ENCODE measurements at places on chromosomes 3 and 15. TPM values are rescaled to one million over a fixed set of nuclear protein-coding genes. Genes with fewer than 3 reads are reported as not detected.
A peak's percentile ranks its signal among the peaks of the same experiment; 100 is the strongest.

GRCh38 chr15:58710701-58711100, 38.8 kb downstream of the ADAM10 start:
- DNase-seq, result no peak

DNA sequence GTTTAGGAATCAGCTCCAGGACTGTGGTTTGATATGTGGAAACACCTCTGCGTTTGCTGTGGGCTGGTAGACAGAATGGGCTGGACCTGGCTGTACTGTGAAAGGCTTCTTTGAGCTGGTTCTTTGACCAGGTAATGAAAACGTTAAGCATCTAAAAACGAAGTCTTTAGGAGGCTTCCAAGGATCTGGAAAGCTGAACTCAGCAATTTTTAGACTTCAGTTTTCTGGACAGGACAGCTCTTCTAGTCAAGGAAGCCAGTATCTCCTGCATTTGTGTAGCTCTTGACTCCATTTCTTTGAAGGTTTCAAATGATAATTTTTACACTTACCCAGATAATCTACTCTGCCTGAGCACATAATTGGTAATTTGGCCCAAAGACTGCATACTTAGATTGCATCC, 25.5 kb downstream of the MAP2K1 start:
- DNase-seq, result no peak

DNA sequence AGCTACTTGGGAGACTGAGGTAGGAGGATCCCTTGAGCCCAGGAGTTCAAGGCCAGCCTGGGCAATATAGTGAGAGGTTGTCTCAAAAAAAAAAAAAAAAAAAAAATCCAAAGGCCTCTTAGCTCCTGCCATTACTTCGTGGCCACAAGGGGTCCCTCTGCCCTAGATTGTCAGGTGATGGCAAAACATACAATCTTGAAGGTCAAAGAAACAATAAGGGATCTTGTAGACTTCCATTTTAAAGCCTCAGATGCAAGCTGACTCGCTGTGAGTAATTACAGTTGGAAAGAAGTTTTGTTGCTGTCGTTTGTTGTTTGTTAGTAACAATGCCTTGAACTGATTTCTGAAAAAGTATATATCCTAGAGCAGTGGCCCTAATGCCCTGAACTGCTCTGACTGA, 55.9 kb upstream of the PLCL2 start:
- DNase-seq, result peak; percentile 59

DNA sequence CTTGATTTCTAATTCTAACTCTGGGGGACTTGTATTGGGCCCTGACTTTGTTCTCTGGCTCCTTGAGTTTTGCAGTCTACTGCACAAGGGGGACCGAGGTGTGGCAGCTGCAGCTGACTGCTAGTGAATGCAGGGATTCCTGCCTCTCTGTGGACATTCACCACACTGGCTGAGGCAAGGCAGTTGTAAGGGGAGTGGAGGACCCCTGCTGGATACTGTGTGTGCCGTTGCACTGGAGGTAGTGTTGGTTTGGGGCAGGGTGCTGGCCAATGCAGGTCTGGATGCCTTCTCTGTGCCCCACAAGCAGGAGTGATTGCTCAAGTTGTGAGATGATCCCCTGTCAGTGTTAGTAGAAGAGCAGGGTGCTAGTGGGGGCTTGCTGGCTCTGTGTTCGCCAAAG, 626.1 kb downstream of the SQOR start:
- no peak for DNase-seq

DNA sequence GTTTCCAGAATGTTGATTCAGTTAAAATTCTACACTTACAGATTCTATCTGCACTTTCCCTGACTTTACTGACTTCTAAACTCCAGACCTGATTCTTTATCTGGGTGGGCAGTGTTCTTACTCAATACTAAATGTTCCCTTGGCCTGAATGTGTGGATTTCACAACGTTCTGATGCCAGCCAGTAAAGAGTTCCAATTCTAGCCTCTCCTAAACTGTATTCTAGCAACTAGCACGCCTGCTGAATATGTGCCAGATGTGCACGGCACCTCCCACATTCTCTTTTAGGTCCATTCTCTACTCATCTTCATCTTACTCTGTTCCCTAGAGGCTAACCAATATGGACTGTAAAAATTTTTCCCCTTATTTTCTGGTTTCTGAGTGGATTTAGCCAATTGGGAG, 479.5 kb upstream of the AGTR1 start:
- peak; percentile 45 for DNase-seq

- DNase-seq, result no peak
Measured at GRCh38 chr3:195030791-195031321, 240.1 kb downstream of the XXYLT1 start.

GRCh38 chr3:42053476-42053875, 37.7 kb upstream of the TRAK1 start:
- no peak for DNase-seq

- DNase-seq, result no peak
Measured at GRCh38 chr15:83928392-83928734, 274.4 kb downstream of the ADAMTSL3 start.

DNA sequence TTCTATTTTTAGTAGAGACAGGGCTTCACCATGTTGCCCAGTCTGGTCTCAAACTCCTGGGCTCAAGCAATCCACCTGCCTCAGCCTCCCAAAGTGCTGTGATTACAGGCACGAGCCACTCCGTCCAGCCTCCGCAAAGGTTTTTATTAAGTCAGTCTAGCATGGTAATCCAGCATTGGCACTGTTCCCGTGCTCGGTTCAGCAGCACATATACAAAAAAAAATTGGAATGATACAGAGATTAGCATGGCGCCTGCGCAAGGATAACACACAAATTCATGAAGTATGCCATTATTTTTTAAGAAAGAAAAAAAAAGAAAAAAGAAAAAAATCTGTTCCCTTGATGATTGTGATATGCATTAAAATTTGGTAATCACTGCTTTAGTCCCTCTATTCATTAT, 8.5 kb downstream of the CKMT1A start:
- DNase-seq, result no peak

- no peak for DNase-seq
Measured at GRCh38 chr15:75182187-75183131, 19.2 kb upstream of the C15orf39 start.

- DNase-seq, result no peak
Measured at GRCh38 chr3:68271145-68271544, 616.7 kb upstream of the SUCLG2 start.

- no peak for DNase-seq
Measured at GRCh38 chr15:64650552-64650951, 124.8 kb downstream of the RBPMS2 start.

DNA sequence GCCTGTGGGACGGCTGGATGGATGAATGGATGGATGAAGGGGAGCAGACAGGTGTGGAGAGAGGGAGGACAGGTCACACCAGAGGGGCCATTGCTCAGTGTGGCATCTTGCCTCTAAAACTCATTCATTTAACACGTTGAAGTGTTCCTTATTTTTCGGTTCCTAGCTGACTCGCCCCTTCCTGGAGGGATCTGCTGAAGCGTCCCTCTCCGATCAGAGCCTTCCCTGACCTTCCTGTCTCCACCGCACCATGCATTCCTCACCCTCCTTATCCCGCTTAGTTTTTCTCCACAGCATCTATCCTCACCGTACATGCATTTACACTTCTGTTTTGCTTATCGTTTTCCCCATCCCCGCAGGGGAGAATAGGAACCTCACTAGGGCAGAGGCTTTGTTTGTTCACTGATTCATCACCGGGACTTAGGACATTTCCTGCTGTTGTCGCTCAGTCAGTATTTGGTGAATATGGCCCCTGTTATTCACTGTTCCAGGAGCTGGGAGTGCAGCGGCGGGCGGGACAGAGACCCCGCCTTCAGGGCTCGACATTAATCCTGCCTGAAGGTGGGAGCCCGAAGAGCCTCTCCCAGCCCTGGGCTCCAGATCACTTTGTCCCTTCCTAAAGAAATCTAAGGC, 32.0 kb downstream of the FOXL2 start:
- DNase-seq, result peak; percentile 57

DNA sequence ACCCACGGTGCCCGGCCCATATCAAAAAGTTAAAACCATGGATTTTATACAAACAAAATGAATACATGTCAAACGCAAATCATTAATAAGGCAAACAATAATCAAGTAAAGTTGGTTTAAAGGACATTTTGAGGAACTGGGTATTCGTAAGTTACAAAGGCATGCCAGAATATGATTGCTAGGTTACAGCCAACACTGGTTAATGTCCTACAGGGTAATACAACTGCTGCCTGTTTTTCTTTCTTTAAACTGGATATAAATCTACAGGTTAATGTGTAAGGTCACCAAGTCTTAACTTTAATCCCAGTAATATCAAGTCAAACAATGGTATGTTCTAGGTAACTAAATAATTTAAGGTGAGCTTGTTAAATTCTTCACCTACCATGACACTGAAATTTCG, 166.1 kb downstream of the PTPRG start:
- no peak for DNase-seq

DNA sequence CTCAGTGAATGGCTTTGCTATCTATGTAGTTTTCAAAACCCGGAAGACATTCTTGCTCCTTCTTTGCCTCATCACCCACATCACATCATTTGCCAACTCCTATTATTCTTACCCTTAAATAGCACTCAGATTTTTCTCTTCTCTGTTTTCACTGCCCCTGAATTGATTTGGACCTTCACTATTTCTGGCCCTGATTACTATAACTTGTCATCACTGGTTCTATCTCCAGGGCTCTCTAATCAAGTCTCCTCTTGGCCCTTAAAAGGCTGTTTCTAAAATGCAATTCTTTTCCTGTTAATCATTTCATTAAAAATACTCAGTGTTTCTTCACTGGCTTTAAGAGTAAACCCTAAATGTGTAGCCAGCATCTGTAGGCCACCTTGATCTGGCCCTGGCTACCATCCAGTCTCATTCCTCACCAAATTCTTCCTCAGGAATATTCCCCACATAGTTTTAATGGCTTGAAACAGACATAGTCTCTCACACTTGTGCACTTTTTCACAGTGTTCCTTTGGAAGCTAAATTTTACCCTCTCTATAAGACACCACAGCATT, 437.1 kb upstream of the CBLB start:
- DNase-seq, result peak; percentile 78

DNA sequence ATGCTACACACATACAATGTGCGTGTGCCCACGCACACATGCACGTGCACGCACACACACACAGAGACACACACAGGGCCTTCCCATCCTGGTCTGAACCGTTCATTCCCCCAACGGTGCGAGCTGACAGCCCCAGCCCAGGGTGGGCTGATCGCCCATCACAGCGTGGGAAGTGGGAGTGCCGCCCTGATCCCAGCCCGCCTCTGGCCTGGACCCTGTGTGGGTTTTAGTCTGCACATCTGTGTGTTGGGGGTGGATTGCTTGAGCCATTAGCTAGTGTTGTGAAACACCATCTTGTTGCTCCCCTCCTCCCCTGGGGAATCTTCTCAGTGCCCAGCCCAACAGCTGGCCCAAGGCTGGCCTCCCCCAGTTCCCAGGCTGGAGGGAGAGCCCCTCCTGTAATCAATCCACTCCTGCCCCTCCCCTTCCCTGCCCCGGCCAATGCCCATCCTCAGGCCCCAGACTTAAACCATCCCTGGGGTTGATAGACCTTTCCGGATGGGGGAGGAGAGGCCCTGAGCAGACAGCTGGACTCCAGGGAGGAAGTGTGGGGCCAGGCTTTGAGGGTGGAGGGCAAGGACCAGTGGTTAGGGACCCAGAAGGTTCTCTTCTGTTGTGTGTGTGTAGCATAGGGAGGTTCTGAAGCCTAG, 8.3 kb downstream of the SEMA3G start:
- peak; percentile 59 for DNase-seq

GRCh38 chr3:170485696-170486095, 67.0 kb downstream of the CLDN11 start:
- no peak for DNase-seq

- no peak for DNase-seq
Measured at GRCh38 chr3:13185737-13186434, 112.7 kb upstream of the IQSEC1 start.

DNA sequence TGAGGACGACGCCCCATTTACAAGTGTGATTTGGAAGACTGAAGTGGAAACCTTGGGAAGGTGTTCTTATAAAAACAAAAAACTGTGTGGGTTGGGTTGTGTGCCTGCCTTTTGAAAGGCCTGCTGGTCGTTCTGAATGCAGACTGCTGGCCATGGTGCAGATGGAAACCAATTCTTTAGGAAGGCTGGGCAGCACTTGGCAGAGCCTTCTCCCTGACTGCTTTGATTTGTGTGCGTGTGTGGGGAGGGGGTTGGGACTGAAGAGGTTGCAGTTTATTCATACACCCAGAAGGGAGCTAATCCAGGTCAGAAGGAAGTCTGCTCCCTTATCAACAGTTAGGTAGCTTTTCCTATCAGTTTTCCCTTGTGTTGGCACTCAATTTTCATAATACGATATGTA, 288.7 kb downstream of the SOX2 start:
- no peak for DNase-seq

DNA sequence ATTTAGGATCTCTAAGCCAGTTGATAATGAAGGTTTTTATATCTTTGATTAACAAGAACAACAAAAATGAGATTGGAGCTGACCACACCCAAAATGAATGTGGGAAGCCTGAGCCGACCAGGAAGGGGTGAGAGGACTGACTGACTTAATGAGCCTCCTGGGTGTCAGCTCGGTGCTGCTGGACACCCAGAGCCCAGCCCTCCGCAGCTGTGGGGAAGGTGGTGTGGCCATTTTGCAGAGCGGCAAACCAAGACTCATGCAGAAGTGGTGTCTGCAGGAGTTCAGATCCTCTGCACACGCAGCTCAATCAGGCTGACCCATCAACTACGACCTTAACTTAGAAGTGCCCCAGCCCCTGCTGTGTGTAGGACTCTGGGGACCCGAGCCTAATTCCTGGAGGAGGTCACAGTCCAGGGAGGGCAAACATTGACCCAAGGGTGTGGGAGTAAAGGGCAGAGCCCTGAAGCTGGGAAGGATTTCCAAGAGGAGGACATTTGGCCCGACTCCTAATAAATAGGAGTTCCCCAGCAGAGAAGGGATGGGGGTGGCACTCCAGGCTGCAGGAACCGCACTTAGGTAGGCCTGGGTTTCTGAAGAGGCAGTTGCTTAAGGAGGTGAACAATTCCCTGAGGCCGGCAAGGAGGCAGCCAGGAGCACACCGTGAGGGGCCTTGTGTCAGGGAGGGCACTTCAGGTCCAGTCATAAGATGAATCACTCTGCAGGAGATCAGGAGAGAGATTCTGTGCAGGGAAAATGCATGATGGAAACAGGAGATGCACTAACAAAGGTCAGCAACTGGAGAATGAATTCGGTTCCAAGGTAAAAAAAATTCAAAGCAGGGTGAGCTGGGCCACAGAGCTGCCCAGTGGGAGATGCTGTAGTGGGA, 197.1 kb upstream of the TPM1 start:
- peak; percentile 16 for DNase-seq

- no peak for DNase-seq
Measured at GRCh38 chr3:148681080-148681479, 16.6 kb upstream of the AGTR1 start.

Gene GRIP2
- total RNA-seq, result 0.90 TPM

Gene DNAH1
- 3.4 TPM for total RNA-seq

Gene LPCAT4
- 19.3 TPM for total RNA-seq

Gene NDUFB5
- 148 TPM for total RNA-seq

Gene CCDC71
- 14.8 TPM for total RNA-seq

Gene GOLGA8O
- 0.09 TPM for total RNA-seq

Gene CMTM6
- total RNA-seq, result 43.1 TPM

Gene CELSR3
- total RNA-seq, result 0.81 TPM

Gene CHRNA7
- 0.18 TPM for total RNA-seq

Gene NRROS
- total RNA-seq, result 2.9 TPM

Gene ZNF662
- 0.74 TPM for total RNA-seq

Gene FANCD2OS
- total RNA-seq, result not detected

Gene C3orf33
- total RNA-seq, result 5.7 TPM

Gene SRP14
- total RNA-seq, result 135 TPM

Gene BFSP2
- total RNA-seq, result not detected

Gene TRPC1
- total RNA-seq, result 26.1 TPM

Gene FBXW12
- total RNA-seq, result 0.27 TPM

Gene CHRM5
- total RNA-seq, result not detected

Data from fibroblast of the aortic adventitia (primary cell).